ENCODE measurements at places on chromosomes 6 and 20.

- H3K27ac ChIP-seq = no peak overlapping the region
- H3K4me3 ChIP-seq = no peak overlapping the region
- H3K27me3 ChIP-seq = no peaks in the 10 kb centered on the region
Measured at GRCh38 chr20:49028684-49029083, 17.4 kb upstream of the CSE1L start.

GRCh38 chr20:57451795-57452661 is 60.8 kb downstream of the RBM38 start:
- no peak overlapping the region for H3K27ac ChIP-seq
- H3K36me3 ChIP-seq = no peaks in the 10 kb centered on the region
- no peak overlapping the region for H3K4me3 ChIP-seq
- no peak for DNase-seq
- no peaks in the 10 kb centered on the region for H3K4me1 ChIP-seq

DNA sequence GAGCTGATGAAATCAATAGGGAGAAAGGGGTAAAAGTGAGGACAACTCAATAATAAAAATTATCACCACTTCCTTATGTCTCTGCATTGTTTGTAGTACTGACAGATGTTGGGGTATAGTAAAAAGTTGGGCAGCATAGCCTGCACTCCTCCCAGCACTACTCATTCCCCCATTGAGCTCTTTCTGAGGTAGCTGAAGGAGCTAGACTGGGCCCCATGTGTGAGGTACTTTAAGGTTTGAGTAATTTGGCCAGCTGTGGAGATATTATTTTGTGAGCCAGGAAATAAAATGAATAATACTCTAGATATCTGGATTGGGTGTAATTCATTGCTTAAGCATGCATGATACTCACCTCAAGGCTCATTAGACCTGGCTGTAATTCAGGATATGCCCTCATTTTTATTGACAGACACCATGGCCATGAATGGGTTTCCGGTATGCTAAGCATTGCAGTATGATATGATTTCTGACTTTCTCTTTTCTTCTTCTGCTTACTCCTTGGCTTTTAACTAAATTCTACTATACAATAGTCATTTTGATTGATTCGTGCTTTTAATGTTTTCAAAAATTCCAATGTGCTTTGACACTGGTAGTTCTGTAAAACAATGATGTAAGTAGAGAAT is 283.9 kb upstream of the RIMS1 start:
- no peaks in the 10 kb centered on the region for H3K27me3 ChIP-seq
- no peaks in the 10 kb centered on the region for H3K36me3 ChIP-seq
- no peak overlapping the region for H3K4me3 ChIP-seq
- DNase-seq = no peak

DNA sequence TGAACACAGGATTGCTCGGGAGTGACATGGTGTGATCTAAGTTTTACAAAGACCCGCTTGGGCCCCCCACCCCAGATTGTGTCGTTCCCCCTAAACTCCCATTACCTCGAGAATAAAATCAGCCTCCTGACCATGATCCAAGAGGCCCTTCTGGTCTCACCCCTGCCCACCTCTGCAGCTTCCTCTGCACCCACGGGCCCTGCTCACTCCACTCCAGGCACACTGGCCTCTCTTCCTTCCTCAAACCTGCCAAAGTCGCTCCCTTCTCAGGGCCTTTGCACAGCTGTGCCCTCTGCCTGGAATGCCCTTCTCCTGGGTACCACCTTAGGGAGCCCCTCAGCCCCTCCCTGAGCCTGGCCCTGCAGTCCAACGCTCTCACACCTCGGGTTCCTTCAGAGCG is 17.9 kb downstream of the TGM2 start:
- DNase-seq = no peak
- H3K4me3 ChIP-seq = no peak overlapping the region
- no peaks in the 10 kb centered on the region for H3K27me3 ChIP-seq

GRCh38 chr20:16517946-16518783 is 55.1 kb downstream of the KIF16B start:
- peaks cover 4% of the 10 kb centered on the region for H3K4me1 ChIP-seq
- no peaks in the 10 kb centered on the region for H3K36me3 ChIP-seq
- DNase-seq = peak; percentile 88
- H3K27ac ChIP-seq = no peak overlapping the region
- H3K4me3 ChIP-seq = no peak overlapping the region

DNA sequence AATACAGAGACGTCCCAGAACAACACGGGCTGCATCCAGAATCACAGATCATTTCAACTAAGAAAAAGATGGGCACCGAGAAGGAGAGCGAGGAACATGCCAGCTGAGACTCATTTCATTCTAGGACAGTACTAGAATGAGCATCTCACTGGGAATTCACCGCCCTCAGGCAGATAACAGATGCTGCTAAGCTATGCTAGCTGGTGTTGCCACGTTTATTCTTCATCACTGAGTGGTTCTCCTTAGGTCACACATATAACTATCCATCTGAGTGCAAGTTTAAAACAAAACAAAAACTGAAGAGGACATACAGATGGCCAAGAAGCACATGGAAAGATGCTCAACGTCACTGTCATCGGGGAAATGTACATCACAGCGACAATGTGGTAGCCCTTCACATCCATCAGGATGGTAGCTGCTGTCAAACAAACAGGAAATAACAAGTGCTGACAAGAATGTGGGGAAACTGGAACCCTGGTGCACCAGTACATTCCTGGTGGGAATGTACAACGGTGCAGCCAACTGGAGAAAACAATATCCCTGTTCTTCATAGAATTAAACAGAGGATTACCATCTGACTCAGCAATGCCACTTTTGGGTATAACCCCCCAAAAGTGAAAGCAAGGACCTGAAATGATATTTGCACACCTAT is 97.6 kb downstream of the SLC22A23 start:
- H3K27me3 ChIP-seq = no peaks in the 10 kb centered on the region
- H3K36me3 ChIP-seq = no peaks in the 10 kb centered on the region
- no peak overlapping the region for H3K4me3 ChIP-seq
- no peak overlapping the region for H3K27ac ChIP-seq
- no peak for DNase-seq

DNA sequence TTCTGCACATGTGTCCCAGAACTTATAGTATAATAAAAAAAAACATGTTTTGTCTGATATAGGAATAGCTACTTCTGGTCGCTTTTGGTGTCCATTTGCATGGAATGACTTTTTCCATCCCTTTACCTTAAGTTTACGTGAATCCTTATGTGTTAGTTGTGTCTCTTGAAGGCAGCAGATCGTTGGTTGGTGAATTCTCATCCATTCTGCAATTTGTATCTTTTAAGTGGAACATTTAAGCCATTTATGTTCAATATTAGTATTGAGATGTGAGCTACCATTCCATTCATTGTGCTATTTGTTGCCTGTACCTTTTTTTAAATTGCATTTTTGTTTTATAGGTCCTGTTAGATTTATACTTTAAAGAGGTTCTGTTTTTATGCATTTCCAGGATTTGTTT is 55.1 kb upstream of the PHIP start:
- no peaks in the 10 kb centered on the region for H3K27me3 ChIP-seq
- no peaks in the 10 kb centered on the region for H3K36me3 ChIP-seq
- no peaks in the 10 kb centered on the region for H3K4me1 ChIP-seq
- DNase-seq = no peak
- no peak overlapping the region for H3K4me3 ChIP-seq

GRCh38 chr20:1083431-1084080 is 34.8 kb upstream of the PSMF1 start:
- H3K27me3 ChIP-seq = no peaks in the 10 kb centered on the region
- H3K4me3 ChIP-seq = no peak overlapping the region
- no peak for DNase-seq
- no peaks in the 10 kb centered on the region for H3K4me1 ChIP-seq
- no peak overlapping the region for H3K27ac ChIP-seq

DNA sequence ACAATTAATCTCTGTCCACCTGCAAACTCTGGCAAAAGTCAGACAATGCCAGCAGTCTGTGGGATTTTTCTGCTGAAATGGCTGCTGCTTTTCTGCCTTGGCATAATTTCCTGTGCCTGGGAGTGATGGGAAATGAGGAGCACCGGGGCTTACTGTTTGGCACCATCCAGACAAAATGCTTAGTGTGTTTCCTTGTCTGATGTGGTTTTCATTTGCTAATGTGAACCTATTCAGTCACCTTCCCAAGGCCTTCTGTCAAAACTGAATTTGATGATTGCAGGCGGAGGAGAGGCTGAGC is 56.4 kb downstream of the CDH4 start:
- no peak overlapping the region for H3K4me3 ChIP-seq
- no peaks in the 10 kb centered on the region for H3K27me3 ChIP-seq
- H3K36me3 ChIP-seq = no peaks in the 10 kb centered on the region
- no peaks in the 10 kb centered on the region for H3K4me1 ChIP-seq
- no peak for DNase-seq

DNA sequence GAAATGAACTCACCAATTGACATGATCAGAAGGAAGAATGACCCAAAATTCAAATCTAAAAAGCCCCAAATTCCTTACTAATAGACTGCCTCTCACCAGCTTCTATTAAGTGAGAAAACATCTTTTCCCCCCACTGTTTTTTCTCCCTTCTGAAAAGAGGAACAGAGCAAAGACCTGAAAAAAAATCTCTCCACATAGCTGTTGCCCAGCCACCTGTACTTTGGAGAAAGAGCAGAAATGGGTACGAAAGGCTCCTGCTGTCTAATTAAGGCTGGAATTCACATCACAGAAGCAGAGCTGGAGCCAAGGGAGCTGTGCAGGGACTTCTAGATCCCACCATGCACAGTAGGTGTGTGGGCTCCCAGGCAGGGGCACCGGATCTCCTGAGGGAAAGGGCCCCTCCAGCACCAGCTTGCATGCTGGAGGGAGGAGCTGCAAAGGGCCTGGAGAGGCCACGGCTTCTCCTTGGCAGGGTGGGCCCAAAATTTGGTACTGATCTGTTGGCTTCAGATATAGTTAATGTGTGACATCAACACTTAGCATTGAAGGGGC is 73.2 kb upstream of the DUSP22 start:
- DNase-seq = no peak
- H3K27me3 ChIP-seq = no peaks in the 10 kb centered on the region
- H3K4me3 ChIP-seq = no peak overlapping the region
- H3K27ac ChIP-seq = no peak overlapping the region
- no peaks in the 10 kb centered on the region for H3K4me1 ChIP-seq
- H3K36me3 ChIP-seq = no peaks in the 10 kb centered on the region

GRCh38 chr6:53794137-53794719 is 577 bp upstream of the LRRC1 start:
- H3K4me1 ChIP-seq = peaks cover 7% of the 10 kb centered on the region
- peak overlapping the region; percentile 93 for H3K4me3 ChIP-seq
- H3K36me3 ChIP-seq = no peaks in the 10 kb centered on the region
- DNase-seq = peak; percentile 86

GRCh38 chr6:27767851-27768250 is 144.3 kb downstream of the OR2B2 start:
- peaks cover 8% of the 10 kb centered on the region for H3K4me1 ChIP-seq
- peaks cover 47% of the 10 kb centered on the region for H3K27me3 ChIP-seq
- H3K27ac ChIP-seq = no peak overlapping the region
- H3K36me3 ChIP-seq = no peaks in the 10 kb centered on the region
- no peak overlapping the region for H3K4me3 ChIP-seq

GRCh38 chr6:31493875-31494694 is 3.9 kb upstream of the MICB start:
- H3K4me1 ChIP-seq = no peaks in the 10 kb centered on the region
- peak overlapping the region; percentile 86 for H3K4me3 ChIP-seq
- H3K27ac ChIP-seq = no peak overlapping the region
- no peaks in the 10 kb centered on the region for H3K36me3 ChIP-seq
- DNase-seq = peak; percentile 95
- peaks cover 46% of the 10 kb centered on the region for H3K27me3 ChIP-seq

DNA sequence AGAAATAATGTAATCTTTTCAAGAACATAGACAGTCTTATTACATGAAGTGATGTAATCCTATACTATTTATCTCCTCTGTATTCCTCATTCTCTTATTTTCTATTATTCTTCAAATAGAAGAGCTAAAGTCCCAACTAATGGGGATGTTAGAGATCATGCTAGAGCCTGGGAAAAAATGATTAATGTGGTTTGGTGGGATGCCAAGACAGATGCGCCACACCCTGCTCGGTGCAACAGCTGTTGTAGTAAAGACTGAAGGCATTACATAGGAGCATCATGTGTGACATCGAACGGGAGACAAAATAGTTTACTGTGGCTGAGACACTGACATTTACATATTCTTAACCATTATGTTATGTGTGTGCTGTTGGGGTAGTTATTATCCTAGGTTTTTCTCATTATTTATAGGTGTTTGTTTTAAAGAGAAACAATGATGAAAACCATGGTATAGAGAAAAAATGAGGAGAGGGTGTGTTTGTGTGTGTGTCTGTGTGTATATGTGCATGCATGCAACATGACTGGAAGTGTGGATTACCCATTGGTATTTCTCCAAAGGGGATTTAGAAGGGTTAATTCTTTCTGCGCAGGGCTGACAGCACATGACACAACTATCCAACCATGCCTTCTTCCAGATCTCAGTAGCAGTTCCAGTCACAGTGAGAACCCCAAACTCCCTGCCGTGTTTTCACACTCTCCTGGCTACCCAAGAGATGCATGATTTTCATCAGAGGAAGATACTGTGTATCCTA is 155.3 kb downstream of the EYA4 start:
- H3K4me1 ChIP-seq = peaks cover 3% of the 10 kb centered on the region
- no peak overlapping the region for H3K27ac ChIP-seq
- H3K4me3 ChIP-seq = no peak overlapping the region
- H3K36me3 ChIP-seq = no peaks in the 10 kb centered on the region
- no peak for DNase-seq

- no peak overlapping the region for H3K27ac ChIP-seq
- H3K4me3 ChIP-seq = no peak overlapping the region
- H3K27me3 ChIP-seq = peaks cover 7% of the 10 kb centered on the region
- DNase-seq = no peak
- no peaks in the 10 kb centered on the region for H3K36me3 ChIP-seq
Measured at GRCh38 chr20:46010491-46011391, 2.0 kb downstream of the MMP9 start.

GRCh38 chr6:57108691-57109090 is 18.7 kb downstream of the ZNF451 start:
- H3K27me3 ChIP-seq = no peaks in the 10 kb centered on the region
- peaks cover 32% of the 10 kb centered on the region for H3K36me3 ChIP-seq
- H3K4me1 ChIP-seq = no peaks in the 10 kb centered on the region
- H3K4me3 ChIP-seq = no peak overlapping the region
- H3K27ac ChIP-seq = no peak overlapping the region

DNA sequence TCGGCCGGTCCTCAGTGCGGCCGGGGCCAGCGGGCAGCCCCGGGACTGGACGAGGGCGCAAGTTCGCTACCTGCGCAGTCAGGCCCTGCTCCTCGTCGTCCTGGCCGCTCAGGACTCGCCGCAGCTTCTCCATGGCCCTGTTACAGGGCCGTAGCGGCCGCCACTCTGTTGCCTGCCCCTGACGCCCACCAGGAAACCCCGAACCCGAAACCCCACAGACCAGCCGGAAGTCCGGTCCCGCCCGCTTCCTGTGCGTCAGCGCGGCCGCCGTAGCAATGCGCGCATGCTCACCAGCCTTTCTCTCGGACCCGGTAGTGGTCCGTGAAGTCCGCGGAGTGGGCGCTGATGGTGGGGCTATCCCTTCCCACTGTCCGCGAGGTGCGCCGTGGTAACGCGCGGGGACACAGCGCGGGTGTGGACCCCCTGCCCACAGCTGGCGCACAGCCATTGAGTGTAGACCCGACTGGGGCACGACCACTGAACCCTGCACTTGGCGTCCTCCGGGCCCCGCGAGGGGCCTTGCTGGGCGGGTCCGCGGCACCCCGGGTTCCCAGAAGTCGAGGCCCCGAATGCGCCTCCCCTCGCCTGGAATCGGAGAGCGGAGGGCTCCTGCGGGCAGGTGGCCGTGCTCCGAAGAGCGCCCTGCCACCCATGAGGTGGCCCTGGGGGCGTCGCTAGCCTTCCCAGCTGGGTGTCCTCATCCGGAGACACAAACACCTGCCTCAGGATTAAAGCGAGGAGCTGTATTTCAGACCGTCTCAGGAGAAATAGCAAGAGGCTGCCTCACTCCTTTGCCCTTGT is at the start of gene SFT2D1:
Gene SFT2D1, minus strand, starts transcription at position 197 of the 801 bp plus-strand sequence. Its CDS starts 64 bp downstream, at position 133.
- peak within 1 kb of the TSS; percentile 96 for H3K4me3 ChIP-seq
- peak within 1 kb of the TSS; percentile 69 for H3K27ac ChIP-seq
- peaks cover 16% of the 10 kb centered on the region for H3K36me3 ChIP-seq
- H3K4me1 ChIP-seq = no peaks in the 10 kb centered on the region
- no peaks in the 10 kb centered on the region for H3K27me3 ChIP-seq

All from endodermal cell (in vitro differentiated cells).